Right lobe of liver (tissue), 6 donors: ENCODE measurements at places on chromosomes 3 and 15. TPM values are rescaled to one million over a fixed set of nuclear protein-coding genes. Genes with fewer than 3 reads are reported as not detected.

The GPR62 gene
- not detected for total RNA-seq

- DNase-seq = no peak
Observed at GRCh38 chr15:92053753-92054316, 200.3 kb downstream of the SLCO3A1 start.

The CCPG1 gene
- 49.2 TPM for total RNA-seq

The C15orf40 gene
- 7.8 TPM for total RNA-seq

The GP5 gene
- 0.19 TPM for total RNA-seq

The NIT2 gene
- 141 TPM for total RNA-seq

DNA sequence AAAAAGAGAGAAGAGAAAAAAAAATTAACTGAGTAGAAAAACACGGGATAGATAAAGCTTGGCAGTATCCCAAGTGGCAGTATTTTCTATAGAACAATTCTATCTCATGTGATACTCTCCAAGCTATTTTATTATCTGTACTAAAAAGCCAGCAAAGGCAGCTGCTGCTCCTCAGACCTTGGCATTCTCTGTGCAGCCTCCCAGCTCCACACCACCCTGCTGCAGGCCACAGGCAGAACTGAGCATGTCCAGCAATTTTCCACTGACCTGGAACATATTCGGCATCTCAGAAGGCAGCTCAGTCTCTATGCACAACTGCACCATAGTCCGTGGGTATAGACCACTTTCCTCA lies 1161.4 kb downstream of the IGSF11 start:
- DNase-seq = no peak

DNA sequence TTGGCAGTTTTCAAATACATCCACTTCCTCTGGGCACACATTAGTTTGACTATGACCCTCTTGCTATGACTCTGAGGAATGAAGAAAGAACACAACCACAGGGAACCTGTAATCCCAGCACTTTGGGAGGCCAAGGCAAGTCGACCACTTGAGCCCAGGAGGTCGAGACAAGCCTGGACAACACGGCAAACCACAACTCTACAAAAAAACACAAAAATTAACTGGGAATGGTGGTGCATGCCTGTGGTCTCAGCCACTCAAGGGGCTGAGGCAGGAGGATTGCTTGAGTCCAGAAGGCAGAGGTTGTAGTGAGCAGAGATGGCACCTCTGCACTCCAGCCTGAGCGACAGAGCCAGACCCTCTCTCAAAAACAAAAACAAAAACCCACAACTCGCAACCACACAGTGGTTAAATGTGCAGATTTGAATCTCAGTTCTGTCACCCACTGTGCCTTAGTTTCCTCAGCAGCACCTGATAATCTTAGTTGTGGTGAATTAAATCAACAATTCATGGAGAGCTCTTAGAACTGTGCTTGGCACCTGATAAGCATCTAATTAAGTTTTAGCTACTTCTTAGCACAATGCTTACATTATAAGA lies 65.7 kb downstream of the MYLK start:
- no peak for DNase-seq

- no peak for DNase-seq
Observed at GRCh38 chr3:126924458-126924857, 58.5 kb upstream of the PLXNA1 start.

The GLDN gene
- 0.43 TPM for total RNA-seq
